ENCODE measurements at places on chromosomes 2 and 18.

DNA sequence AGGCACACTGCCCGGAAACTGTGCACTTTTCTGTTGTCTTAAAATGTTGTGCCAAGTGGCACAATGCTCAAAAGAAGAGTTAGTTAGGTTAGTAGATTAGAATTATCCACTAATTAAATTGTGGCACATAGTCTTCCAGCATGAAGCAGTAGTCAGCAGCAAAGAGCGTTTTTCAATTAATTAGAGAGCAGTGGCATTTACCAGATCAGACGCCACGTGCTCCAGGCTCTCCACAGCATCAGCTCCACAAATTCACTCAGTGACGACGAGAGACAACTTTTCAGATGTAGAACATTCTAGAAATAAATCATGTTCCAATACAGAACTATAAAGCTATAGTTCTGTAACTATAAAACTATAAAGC is 16.4 kb upstream of the RTTN start:
- no peak for DNase-seq

- no peak for DNase-seq
Measured at GRCh38 chr2:122168799-122169198, 413.3 kb downstream of the TSN start.

- no peak for DNase-seq
Measured at GRCh38 chr18:2508678-2509077, 62.6 kb downstream of the METTL4 start.

DNA sequence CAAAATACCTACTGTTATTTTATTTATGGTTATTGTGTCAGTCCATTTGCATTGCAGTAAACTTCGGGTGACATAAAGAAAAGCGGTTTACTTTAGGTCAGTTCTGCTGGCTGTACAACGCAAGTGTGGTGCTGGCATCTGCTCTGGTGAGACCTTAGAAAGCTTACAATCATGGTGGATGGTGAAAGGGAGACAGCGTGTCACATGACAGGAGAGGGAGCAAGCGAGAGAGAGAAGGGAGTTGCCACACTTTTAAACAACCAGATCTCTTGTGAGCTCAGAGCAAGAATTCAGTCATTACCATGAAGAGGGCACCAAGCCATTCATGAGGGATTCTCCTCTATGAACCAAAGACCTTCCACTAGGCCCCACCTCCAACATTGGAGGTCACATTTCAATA is 2.0 kb upstream of the FAM171B start:
- DNase-seq, result no peak

DNA sequence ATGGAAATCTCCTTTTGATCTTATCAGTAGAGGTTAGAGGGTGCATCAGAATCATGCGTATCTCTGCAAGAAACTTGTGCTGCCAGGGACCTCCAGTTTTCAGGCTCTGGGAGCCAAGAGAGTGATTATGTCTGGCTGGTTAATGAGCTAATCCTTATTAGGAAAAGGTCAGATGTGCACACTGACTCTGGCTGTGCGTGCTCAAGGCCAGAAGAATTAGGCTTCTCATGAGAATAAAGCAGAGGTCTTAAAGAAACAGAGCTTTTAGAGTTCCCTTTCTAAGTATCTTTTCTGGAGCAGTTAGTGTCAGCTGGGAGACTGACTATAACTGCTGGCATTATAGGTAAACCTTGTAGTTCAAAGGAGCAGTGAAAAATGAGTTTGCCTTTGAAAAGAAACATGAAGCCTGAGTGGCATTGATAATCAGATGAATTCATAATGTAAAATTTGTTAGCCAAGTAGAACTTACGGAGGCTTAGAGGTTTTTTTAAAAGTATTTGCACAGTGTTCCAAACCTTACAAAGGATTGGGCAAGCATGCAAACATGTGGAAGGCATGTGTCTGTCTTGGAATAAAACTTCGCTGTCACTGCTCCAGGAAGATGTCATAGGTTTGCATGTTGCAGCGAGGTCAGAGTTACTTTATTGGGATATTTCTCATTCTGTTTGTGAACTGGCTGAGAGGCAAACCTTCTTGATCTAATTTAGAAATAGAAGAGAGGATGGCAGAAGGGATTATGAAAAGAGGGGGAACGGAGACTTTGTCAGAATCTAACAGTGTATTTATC is 151.7 kb downstream of the ARHGAP28 start:
- DNase-seq, result no peak

GRCh38 chr18:13265008-13265910 is 46.7 kb downstream of the LDLRAD4 start:
- no peak for DNase-seq

- no peak for DNase-seq
Measured at GRCh38 chr2:131023758-131024157, 69.5 kb downstream of the FAM168B start.

- DNase-seq, result no peak
Measured at GRCh38 chr2:19542796-19543662, 184.6 kb upstream of the OSR1 start.

DNA sequence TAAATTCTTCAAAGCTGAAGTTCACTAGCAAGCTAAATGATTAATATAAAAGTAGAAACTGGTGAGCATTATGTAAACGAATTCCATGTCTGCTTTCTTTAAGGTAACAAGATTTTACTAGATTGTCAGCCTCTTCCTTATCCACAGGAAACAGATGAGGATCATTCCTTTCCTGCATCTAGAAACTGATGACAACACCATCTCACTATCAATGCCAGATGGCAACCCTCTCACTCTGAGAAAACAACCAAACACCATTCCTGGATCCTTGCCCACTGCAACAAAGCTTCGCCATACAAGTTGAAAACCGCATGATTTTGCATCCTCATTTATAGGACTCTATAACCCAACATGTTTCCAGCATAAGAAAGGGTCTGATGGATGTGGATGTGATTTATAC is 122.9 kb downstream of the ZNF521 start:
- DNase-seq, result peak; percentile 41

DNA sequence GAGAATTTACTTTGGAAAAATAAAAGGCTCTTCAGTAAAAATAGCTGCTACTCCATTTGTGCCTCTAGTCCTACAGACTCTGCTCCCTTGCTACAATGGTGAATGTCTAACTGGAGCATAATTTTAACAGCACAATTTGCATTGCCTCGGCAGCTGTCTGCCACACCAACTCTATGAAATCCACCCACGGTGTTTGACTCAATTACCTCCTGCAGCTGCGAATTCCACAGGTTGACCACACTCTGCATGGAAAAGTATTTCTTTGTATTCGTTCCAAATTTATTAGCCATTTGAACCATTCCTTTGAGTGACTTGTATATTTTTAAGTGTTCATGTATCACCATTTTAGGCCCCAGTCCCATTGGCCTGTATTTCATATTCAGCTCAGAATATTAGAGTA is 182.1 kb upstream of the CCDC68 start:
- DNase-seq, result no peak

DNA sequence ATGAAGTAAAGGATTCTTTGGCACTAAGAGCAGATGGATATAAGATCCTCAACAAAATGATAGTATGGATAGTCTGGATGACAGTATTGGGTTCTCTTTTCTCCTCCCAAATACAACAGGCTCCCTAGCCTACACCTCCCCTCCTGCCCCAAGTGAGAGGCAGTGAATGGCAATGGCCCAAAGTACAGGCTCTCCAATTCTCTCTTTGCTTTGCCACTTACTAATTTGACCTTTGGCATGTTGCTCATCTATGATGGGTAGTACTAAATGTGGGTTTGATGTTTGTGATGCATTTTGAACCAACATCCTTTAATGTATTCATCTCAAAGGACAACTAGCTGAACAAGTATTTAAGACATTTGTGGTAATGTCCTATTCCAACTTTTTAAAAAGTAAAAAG is 65.9 kb downstream of the EIF5B start:
- DNase-seq, result no peak

GRCh38 chr18:7520200-7520785 is 46.8 kb upstream of the PTPRM start:
- DNase-seq, result no peak

DNA sequence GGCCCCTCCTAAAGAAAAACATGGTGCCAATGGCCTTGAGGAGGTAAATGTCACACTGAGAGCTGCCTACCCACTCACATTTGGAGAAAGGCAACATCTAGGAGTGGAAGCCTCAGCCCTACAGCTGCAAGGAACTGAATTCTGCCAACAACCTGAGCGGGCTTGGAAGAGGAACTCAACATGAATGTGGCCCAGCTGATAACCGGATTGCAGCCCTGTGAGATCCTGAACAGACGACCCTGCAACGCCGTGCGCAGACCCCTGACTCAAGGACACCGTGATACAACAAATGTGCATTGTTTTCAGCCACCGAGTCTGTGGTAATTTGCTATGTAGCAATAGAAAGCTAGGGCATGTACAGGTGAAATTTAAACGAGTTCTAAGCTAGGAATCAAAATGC is 99.4 kb downstream of the MYOM1 start:
- no peak for DNase-seq

DNA sequence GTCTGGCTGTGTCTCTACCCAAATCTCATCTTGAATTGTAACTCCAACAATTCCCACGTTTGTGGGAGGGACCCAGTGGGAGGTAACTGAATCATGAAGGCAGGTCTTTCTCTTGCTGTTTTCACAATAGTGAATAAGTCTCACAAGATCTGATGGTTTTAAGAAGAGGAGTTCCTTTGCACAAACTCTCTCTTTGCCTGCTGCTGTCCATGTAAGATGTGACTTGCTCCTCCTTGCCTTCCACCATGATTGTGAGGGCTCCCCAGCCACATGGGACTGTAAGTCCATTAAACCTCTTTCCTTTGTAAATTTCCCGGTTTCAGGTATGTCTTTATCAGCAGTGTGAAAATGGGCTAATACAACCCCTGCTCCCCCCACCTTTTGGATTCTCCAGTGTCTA is 23.8 kb downstream of the VWA3B start:
- DNase-seq, result no peak

- no peak for DNase-seq
Measured at GRCh38 chr2:70983506-70984227, 5.2 kb downstream of the ANKRD53 start.

Measured in DMS153 (cell line).